ENCODE measurements at places on chromosomes 3 and 15. TPM values are rescaled to one million over a fixed set of nuclear protein-coding genes. Genes with fewer than 3 reads are reported as not detected.

DNA sequence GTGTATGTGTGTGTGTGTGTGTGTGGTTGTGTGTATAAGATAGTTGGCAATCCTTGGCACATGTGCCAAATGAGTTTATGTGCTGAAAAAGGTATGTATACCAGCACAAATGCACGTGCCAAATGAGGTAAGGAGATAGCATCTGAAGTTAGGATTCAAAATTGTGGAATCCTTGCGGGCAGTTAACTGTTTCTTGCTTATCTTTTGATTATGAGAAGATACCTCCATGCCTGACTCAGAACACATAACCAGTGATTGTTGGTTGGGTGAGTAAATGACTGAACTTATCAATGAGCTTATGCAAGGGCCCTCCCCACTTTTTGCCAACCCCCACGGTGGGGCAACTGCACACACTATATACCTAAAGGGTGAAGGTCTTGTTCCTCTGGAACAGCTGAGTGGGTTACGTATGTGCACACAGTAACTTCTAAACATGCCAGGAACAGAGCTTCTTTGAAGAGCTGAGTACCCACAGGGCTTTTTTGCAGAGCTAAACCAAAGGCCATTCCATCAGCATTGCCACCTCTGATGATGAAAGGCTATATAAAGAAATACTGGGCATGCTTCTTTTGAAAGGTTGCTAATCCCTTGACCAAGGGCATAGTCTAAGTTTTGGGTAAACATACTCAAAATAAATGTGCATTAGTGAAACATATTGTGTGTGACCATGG, 60.1 kb downstream of the MEIS2 start:
- no peak for DNase-seq

The ARGFX gene
- total RNA-seq: not detected

GRCh38 chr3:167886690-167887089, 151.2 kb downstream of the SERPINI1 start:
- no peak for DNase-seq

- DNase-seq: no peak
Observed at GRCh38 chr3:27888562-27888961, 166.4 kb upstream of the EOMES start.

The KLHL40 gene
- 159 TPM for total RNA-seq

The CHRM5 gene
- total RNA-seq: not detected

- no peak for DNase-seq
Observed at GRCh38 chr3:87047852-87048251, 56.9 kb upstream of the VGLL3 start.

- no peak for DNase-seq
Observed at GRCh38 chr15:61057830-61058529, 171.1 kb downstream of the RORA start.

DNA sequence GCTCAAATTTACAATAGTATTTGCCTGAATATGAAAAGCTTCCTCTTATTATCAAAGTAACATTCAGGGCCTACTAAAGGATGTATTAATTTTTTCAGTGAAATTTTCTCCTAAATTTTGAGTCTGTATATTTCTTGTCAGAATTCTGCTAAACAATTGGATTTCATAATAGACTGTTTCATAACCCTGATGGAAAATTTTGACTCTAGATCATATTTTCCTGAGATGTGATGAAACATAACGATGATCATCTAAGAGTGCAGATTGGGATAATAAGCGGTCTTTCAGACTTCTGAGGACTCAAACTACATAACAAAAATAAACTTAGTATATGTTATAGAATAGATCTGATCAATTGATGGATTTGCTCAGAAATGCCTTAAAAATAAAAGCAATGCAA, 574.5 kb upstream of the TBL1XR1 start:
- DNase-seq: no peak

The ANKUB1 gene
- not detected for total RNA-seq

The NOX5 gene
- not detected for total RNA-seq

DNA sequence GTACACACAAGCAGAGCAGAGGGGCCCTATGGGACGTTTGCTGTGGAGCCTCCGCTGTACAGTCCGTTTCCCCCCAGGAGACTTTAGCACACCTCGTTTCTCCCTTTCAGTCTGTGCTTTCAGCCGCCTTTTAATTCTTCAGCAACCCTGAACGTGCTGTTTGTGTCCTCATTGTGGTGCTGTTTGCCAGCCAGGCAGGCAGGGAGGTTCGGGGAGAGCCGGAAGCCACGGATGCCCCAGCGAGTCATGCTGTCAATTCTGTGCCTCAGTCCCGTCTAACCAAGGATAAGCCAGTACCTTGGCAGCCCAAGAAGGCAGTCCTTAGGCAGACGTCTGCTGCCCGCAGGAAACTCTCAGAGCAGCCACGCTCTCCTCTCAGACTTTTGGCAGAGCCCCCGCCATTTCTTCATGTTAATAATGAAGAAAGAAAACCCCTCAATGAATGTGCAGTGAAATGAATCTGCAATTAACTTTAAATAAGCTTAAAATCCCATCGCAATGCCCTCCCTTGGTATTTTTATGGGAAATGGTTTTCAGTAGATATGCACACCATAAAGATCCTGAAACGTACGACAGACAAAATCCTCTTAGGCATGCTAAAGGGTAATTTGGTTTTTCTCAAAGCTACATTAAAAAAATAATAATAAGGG, 158.6 kb downstream of the UACA start:
- peak; percentile 43 for DNase-seq

GRCh38 chr3:38519651-38520050, 23.5 kb downstream of the EXOG start:
- no peak for DNase-seq

DNA sequence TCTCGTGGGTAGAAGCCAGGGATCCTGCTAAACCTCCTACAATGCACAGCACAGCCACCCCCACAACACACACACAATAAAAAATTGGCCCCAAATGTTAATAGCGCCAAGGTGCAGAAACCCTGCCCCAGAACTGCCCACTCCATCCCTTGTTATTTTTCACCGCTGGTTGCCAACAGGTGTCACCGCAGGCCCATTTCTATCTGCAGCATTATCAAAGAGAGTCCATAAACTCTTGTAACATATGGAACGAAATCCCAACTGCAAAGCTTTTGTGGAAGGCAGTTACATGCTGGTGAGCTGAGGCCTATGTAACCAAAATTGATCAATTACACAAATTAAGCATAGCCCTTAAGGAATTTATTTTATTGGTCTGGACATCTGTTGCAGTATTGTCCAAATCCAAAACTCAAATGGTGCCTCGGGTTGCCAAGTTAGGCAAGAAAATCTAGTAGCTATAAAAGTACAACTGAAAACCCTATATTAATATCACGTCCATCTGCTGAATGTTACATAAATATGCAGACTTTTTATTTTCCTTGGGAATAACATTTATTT, 66.2 kb downstream of the SAMMSON start:
- DNase-seq: peak; percentile 40

GRCh38 chr3:15636028-15636709, 34.6 kb downstream of the BTD start:
- no peak for DNase-seq

DNA sequence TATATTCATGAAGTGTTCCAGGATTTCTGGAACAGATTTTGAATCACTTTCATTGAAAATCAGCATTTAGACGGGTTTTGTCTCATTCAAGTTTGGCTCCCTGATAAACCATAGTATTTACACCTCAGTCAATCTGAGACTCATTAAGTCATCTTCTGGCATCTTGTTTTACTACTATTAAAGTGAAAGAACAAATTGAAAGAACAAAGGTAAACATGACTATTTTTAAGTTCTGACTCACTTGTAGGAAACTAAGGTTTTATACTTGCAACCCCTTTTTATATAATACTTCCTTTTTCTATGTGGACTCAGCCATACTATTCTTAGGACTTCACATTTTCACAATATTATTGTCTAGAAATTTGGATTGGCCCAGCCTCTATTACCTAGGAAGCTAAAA, 854.4 kb downstream of the SQOR start:
- no peak for DNase-seq

DNA sequence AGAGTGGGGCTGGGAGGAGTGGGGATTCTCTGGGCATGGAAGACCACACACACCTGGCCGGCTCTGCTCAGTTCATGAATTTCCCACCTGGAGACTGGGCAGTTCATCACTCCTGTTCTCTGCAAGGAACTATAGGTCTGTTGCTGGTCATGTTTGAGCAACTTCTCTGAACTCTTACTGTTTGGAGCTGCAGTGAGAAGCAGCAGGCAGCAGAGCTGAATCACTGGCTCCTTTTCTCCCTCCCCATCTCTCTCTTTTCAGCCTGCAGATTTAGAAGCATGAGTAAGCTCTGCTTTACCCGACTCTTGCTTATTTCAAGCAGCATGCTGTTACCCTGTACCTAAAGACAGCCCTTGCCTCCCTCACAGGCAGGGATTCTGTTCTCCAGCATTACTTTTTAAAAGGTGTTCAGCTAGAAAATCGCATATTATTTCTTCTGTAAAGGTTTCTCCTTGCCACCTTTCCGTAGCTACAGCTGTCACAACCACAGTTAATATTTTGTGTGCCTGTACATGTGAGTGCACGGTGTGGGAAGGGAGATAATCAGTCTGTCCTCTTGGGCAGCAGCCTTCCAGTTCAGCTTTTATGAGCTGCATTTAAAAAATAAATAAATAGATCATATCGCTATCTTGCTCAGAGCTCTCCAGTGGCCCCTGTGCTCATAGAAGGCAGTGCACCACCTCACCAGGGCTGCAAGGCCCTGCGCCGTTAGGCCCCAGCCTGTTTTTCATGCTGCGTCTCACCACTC, 131.6 kb downstream of the CHCHD6 start:
- DNase-seq: no peak

DNA sequence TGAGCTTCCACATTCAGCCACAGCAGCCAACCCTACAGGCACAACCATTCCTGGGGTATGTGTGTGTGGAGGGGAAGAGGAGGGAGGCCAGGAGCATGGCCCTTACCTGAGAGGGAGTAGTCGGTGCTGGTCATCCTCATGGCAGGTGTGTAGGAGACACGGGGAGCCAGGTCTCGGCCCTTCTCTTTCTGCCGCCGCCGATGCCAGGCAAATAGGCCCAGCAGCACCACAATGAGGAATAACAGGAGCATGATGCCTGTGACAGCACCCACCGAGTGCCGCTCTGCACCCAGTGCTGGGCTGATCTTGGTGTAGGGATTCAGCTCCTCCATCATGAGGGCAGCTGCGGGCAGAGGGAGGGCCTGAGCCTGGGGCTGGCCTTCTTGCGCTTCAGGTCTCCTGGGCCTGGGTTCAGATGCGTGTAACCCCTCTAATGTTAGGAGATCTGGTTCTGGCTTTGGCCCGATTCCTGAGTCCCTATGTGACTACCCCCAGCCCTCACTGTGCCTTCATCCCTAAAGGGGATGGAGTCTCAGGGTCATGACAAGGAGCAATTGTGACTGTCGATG, 44.4 kb downstream of the RAB11A start:
- DNase-seq: no peak

The OSBPL10 gene
- total RNA-seq: 40.6 TPM

The GCNT3 gene
- total RNA-seq: 5.3 TPM

The USF3 gene
- total RNA-seq: 20.1 TPM

- no peak for DNase-seq
Observed at GRCh38 chr3:133910422-133910821, 14.7 kb upstream of the RAB6B start.

The CHDH gene
- total RNA-seq: 2.6 TPM

DNA sequence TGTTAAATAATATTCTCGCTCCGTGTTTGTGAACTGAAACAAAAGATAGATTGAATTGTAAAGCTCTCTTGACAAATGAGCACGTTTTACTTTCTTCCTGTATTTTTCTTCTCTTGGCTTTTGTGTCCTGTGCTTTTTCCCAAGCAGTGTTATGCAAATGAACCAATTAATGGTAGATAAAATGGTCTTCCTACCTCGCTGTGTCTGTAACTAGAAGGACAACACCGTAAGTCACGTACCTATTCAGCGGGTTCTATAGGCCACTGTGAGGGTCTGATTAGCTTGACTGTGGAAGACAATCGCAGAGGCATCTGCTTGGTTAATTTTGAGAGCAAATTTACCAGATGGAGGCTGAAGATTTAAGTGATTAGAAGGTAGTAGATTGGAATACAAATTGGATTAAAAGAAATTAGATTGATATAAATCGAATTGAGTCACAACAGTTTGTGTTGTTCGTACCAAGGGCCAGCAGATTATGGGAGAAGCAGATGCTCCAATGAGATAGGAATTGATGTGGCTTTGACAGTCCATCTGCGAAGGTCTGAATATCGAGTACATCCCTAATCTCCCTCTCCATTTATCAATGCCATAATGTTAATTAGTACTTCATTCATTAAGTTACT, 40.2 kb downstream of the ROBO2 start:
- no peak for DNase-seq

DNA sequence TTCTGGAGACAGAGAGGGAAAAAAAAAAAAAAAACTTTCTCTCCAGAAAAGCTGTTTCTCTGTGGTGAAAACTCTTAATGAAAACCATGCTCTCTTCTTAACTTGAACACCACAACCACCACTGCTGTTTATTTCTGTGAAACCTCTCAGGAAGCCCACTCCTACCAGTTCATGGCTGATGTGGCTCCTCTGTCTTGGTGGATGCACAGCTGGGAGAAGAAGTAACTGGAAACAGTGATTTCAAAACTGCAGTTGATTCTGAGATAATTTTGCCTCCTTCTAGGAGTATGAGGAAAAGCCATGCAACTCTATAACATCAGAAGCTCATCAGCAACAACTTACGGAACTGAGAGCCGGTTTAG, 40.2 kb upstream of the PYGO1 start:
- no peak for DNase-seq

DNA sequence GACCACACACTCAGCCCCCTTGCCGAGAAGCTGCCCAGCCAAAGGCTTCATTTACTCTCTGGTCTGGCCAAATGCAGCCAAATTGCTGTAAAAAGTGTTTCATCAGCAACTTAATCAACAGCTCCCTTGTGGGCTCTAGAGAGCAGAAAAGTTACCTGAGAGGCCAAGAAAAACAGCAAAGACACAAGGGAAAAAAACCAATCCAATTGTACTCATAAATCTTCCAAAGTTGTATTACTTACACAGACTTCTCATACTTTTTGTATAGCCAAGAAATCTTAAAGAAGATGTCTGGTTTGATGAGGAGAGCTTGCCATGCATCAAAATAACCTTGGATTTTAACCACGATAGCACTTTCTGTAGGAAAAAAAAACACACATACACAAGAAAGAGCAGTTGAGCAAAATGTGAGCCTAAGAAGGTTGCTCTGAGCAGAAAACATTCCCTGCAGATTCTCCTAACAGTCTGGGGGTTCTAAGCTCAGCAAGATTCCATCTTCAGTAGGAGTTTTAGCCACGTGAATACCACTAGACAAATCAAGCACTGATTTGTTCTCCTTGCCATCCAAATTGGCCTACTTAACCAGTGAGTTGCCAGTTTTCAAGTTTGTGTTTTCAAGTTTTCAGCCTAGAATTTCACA, 120.0 kb downstream of the CYP19A1 start:
- DNase-seq: peak; percentile 41

The SLC28A1 gene
- total RNA-seq: not detected

GRCh38 chr15:67019884-67020520, 45.4 kb upstream of the SMAD3 start:
- DNase-seq: no peak

GRCh38 chr15:68403161-68403941, 28.6 kb downstream of the ITGA11 start:
- DNase-seq: no peak

DNA sequence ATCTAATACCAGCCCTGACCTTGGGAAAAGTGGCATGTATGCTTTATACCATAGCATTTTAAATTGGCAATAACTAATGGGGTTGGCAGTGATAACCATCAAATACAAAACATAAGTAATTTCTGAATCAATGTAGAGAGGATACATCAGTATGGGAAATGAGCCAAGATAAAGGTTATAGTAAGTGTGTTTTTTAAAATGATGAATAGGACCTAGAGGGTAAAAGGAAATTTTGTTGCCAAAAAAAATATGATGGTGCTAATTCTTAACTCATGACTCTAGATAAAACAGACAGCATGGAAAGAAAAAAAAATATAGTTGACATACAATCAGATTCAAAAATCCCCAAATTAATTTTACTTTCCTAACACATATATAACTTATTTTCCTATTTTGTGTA, 75.4 kb upstream of the ROBO1 start:
- no peak for DNase-seq

The BLM gene
- 7.3 TPM for total RNA-seq

All from tongue (tissue), 3 donors.